ENCODE measurements at places on chromosomes 3 and 15. TPM values are rescaled to one million over a fixed set of nuclear protein-coding genes. Genes with fewer than 3 reads are reported as not detected.

DNA sequence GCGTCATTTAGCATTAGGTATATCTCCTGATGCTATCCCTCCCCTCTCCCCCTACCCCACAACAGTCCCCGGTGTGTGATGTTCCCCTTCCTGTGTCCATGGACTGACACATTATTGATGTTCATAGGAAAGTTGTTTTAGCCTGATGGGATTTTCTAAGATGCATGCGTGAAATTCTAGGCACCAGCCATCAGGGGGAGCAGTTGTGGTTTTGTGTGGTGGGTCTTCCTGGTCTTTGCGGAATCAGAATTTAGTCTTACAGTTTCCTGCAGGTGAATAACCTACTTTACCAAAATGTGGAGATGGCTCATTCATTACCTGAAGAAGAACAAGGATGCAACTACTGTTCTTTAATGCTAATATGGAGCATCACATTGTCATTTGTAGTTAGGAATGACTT lies 455.0 kb upstream of the THBS1 start:
- no peak for DNase-seq

GRCh38 chr15:32029409-32029861 lies 880 bp upstream of the CHRNA7 start:
- DNase-seq: no peak

- DNase-seq: no peak
Observed at GRCh38 chr3:8727605-8728512, 5.7 kb upstream of the CAV3 start.

GRCh38 chr3:38738630-38739395 lies 77.2 kb downstream of the SCN10A start:
- no peak for DNase-seq

- no peak for DNase-seq
Observed at GRCh38 chr3:1513662-1514061, 420.8 kb downstream of the CNTN6 start.

DNA sequence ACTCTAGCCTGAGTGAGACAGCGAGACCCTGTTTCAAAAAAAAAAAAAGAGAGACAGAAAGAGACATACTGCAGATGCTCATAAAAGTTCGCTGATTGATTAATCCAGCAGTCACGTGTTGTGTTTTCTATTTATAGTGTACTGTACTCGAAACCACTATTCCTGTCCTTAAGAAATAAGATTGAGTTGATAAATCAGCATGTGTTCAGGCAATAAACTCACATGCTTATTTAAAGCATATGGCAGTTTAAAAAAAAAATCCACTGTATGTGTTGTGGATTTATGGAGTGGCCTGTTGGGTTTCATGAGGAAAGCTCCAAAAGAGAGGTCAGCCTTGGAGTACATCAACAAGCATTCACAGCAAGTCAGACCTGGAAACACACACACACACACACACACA lies 17.7 kb downstream of the RPL22L1 start:
- no peak for DNase-seq

GRCh38 chr3:88312256-88312655 lies 162.5 kb downstream of the C3orf38 start:
- no peak for DNase-seq

GRCh38 chr3:100737334-100737733 lies 28.0 kb downstream of the TFG start:
- DNase-seq: no peak

- peak; percentile 76 for DNase-seq
Observed at GRCh38 chr3:123414973-123415775, 33.7 kb downstream of the ADCY5 start.

- no peak for DNase-seq
Observed at GRCh38 chr3:110375751-110376518, 695.7 kb upstream of the NECTIN3 start.

DNA sequence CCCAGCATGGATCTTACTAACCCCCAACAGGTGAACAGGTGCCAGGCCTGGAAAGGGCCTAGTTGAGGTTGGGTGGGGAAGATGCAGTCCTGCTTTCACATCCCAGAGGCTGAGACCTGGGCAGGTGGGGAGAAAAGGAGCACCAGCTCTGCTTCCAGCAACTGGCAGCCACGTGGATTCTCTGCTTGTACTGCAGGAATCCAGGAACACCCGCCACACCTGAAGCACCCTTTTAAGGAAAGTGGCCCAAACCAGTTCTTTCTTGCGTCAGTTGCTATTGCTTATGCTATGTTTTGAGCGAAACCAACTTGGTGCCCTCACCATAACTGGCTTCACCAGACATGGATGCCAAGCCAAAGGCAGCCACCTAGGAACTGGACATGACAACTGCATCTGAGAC lies 28.1 kb upstream of the NEO1 start:
- DNase-seq: no peak

- DNase-seq: no peak
Observed at GRCh38 chr15:38002883-38003477, 68.5 kb downstream of the TMCO5A start.

DNA sequence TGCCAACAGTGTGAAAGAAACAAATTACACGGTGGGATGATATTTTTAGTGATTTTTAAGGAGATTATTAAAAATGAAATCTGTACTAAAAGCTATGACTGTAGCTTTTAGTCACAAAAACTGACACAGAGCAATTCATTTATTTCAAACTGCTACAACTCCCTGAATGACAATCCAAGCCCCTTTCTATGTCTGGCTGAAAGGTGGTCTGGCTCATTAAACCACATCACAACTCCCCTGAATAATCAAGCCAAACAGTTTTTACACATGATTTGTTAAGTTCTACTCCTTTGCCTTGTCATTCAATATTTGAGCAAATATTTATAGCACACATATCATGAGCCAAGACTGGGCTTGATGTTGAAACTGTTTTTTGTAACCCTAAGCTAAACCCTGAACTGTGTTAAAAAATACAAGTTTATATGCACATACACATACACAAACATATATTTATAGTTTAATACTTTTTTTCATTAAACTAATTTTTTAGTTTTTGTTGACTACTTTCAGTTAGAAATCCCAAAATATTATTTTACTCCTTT lies 125.5 kb downstream of the RBMS3 start:
- DNase-seq: no peak

- no peak for DNase-seq
Observed at GRCh38 chr3:64490180-64490724, 197.5 kb downstream of the ADAMTS9 start.

DNA sequence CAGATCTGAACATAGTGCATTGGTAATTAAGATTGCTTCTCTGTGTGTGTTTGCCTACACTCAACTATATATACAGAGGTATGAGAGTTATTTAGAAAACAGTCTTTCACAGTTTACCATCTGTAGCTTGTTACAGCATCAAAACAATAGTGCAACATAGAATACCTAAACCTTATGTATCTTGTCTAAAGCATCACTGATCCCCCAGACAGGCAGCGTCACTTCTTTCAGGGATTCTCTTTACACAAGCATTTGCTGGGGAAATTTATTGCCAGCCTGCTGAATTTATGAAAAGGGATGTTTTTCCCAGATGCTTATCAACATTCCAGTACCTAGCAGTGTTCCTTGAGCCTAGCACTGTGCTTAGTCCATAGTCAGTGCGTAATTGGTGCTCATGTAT lies 195.8 kb upstream of the COL8A1 start:
- no peak for DNase-seq

GRCh38 chr3:20041197-20041780 lies 1.0 kb downstream of the KAT2B start:
- peak; percentile 96 for DNase-seq

DNA sequence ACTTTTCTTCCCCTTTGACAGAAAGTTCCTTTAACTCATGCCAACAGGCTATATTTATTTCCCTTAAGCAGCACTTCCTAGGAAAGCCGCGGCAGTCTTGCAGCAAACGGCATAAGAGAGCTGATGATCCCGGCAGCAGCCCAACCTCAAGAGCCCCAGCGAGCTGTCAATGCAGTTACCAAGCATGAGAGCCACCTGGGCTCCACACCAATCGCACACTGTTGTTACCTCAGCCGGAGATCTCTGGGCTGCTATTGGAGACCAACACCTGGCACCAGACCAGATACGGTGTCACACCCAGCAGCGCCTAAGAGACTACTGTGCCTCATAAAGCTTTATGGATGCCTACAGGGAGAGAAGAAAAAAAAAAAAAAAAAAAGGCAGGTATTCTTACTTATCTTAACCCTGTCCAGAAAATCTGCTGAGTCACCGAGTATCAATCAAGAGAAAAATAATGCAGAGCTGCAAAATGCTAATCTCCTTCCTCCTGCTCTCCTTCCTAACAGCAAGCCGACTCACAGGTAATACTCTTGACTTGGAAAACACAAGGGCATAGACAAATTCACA lies 11.7 kb downstream of the ABCC5 start:
- peak; percentile 79 for DNase-seq

DNA sequence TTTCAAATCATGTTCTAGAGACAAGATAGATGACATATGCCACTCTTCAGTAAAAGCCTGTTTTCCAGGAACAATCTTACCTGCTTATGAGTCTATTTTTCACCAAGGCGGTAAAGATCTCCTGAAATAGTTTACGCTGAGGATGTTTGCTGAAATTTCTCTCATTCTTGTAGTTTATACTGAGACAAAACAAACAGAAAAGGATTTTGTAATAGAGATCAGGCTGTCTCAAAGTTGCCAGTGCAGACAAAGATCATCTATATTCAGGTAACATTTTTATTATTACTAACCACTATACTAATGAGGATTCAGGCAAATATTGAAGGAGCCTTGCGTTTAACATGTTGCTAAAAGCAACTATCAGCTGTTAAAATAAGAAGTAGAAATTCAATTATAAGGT lies 25.0 kb downstream of the NEK10 start:
- no peak for DNase-seq

DNA sequence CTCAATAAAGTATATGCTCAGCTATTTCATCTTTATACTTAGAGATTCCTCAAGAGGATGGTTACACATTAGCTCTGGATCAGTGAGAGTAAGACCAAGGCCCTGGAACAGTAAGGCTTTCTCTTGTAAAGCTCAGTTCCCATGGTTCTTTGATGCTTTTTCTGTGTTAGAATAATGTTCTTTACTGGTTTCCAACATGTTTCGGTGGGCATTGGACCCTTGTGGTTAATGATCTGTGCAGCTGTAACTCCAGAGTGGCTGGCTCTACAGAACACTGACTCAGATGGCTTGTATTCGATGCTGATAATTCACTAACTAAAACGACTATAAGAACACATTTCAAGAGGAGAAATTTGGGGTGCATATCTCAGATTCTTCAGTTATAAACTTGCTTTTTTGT lies 114.7 kb downstream of the AKAP13 start:
- DNase-seq: no peak

- DNase-seq: no peak
Observed at GRCh38 chr3:119657887-119658702, 2.3 kb downstream of the POPDC2 start.

DNA sequence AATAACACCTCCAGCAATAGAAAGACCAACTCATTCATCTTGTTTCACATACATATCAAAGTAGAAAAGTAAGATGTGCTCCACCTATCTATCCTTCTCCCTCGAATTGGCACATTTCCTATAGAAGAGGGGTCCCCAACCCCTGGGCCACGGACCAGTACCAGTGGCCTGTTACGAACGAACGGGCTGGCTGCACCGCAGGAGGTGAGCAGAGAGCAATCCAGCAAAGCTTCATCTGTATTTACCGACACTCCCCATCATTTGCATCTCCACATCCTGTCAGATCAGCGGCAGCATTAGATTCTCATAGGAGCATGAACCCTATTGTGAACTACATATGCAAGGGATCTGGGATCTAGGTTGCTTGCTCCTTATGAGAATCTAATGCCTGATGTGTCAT lies 95.0 kb upstream of the CGNL1 start:
- DNase-seq: no peak

DNA sequence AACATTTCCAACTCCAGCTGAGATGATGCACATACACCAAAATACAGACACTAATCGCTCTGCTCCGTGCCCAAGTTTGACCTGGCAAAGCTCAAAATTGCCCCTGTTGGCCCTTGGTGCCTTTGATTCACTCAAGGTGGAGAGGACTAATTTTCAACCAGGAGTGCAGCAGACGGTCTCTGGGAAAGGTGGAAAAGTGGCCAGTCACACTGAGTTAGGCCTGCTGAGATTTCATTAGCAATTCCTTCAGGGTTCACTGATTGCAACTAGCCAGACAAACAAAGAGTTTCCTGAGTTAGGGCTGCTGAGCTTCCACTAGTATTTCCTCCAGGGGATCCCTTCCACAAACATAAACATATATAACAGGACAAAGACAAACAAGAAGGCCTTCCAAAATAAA lies 28.7 kb upstream of the LHFPL4 start:
- DNase-seq: no peak

DNA sequence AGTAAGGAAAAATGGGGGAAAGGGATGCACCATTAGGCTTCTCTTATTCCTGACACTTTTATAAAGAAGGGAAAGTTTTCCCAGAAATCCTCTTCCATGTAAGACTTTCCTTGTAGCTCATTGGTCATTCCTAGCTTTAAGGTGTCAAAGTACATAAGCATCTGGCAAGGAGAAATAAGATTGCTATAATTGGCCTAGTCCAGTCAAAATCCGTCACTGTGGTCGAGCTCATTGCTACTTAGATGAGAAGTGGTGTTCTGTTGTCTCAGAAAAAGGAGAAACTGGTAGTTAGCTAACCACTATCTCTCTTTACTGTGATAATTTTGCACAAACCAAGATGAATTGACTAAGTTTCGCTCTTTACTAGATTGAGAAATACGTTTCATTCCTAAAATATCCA lies 370.1 kb downstream of the CNTN4 start:
- no peak for DNase-seq

The ASB14 gene
- total RNA-seq: 9.0 TPM

The AP3B2 gene
- total RNA-seq: 0.54 TPM

The TLR9 gene
- 0.38 TPM for total RNA-seq

The MED12L gene
- total RNA-seq: 0.49 TPM

The CGNL1 gene
- total RNA-seq: 10.0 TPM

The MKRN2OS gene
- not detected for total RNA-seq

The TARS3 gene
- total RNA-seq: 31.9 TPM

The PIGB gene
- 3.2 TPM for total RNA-seq

The LXN gene
- 3.9 TPM for total RNA-seq

The SAXO2 gene
- 2.2 TPM for total RNA-seq

The PLCH1 gene
- 1.3 TPM for total RNA-seq

Data from Right ventricle myocardium inferior (tissue), 1 donor.